Panc1 (cell line): ENCODE measurements at places on chromosomes 5 and 9. TPM values are rescaled to one million over a fixed set of nuclear protein-coding genes. Genes with fewer than 3 reads are reported as not detected.

DNA sequence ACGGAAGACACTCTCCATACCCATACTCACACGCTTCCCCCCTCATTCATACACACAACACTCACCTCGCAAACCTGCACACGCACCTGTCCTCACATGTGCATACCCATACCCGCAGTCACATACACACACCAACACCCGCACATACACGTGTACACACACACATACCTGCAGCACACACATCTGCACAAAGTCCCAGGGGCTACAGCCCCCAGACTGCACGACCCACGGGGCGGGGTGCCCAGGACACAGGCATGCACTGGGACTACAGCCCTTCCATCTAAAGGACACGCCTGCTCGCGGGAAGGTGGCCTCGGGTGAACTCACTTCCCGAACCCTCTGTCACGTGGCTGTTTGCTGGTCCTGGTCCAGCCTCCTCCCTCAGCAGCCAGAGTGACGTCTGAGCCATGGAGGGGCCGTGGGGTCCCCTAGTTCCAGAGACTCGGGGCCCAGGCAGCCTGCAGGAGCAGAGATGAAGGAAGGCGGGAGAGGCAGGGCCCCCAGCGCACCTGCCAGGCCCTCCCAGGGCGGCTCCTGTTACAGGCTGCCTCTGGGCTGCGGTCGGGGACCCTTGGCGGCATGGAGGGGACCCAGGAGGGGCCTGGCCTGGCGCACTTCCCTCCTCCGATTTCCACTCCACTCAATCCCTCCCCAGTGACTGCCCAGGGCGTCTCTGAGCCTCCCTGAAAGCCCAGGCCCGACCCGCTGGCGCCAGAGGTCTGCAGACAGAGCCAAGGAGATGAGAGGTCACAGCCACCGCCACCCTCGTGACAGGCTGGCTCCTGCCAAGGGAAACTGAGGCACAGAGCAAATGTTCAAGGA, 8.1 kb downstream of the SLC12A7 start:
- DNase-seq, result no peak
- no peaks in the 10 kb centered on the region for H3K27me3 ChIP-seq
- H3K4me3 ChIP-seq, result 0 out of 2 replicates have a peak overlapping the region, but pooled peaks have one; percentile 2
- H3K4me1 ChIP-seq, result peaks cover 77% of the 10 kb centered on the region
- peak overlapping the region; percentile 100 for H3K27ac ChIP-seq

DNA sequence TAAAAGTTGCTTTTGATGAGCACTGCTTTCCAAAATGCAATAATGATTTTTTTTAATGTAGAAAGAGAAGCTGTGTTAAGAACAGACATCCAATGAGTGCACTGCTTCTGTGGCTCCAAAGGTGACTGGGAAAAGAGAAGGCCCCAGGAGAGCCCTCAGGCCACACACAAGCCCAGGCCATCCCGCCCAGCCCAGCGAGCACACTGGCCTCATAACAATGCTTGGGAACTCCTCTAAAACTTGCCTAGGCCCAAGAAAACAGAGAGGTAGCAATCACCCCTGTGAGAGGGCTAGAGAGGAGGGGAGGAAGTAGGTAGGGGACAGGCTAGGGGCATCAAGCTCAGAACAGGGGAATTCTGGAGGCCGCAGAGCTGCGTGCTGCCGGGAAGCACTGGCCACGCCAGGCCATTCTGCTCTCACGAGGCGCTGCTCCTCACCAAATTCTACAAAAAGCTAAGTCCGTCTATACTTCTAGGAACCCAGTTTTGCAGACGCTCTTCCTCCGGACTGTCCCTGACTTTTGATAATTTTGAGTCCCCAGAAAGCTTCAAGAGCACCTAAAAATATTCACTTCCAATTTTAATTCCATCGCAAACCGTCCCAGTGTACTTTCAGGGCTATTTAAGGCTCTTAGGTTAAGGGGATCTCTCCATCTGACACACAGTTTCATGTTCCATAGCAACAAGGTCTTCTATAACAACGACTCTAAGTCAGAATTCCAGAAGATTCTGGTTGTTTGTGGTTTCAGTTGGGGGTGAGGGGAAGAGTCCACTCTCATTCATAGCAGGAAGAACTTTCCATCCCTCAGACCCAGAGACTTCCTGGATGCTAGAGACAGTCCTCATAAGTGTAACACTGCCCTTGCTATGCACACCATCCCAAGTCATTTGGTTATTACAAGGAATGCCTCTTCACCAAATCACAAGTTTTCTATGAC, 51.0 kb downstream of the HABP4 start:
- no peak for DNase-seq
- no peak overlapping the region for H3K4me3 ChIP-seq
- no peaks in the 10 kb centered on the region for H3K4me1 ChIP-seq
- H3K36me3 ChIP-seq, result no peaks in the 10 kb centered on the region

CEL gene
- total RNA-seq, result 4.3 TPM

ARHGEF37 gene
- total RNA-seq, result 3.2 TPM

PHYHD1 gene
- not detected for total RNA-seq

MLANA gene
- not detected for total RNA-seq
